A549 treated with ZK216348 at 1 μM for 4 hours (cell line): ENCODE measurements at places on chromosomes 1 and 21. TPM values are rescaled to one million over a fixed set of nuclear protein-coding genes. Genes with fewer than 3 reads are reported as not detected.

Gene RGS8
- total RNA-seq: not detected in 5 replicates

Gene LAMC1
- total RNA-seq: 100 to 126 TPM (median 119 TPM) in 5 replicates

Gene ACKR1
- total RNA-seq: not detected in 5 replicates

Gene TRIM67
- 0.11 to 0.22 TPM (median 0.18 TPM) in 5 replicates for total RNA-seq

Gene SUSD4
- total RNA-seq: 0.19 to 0.79 TPM (median 0.72 TPM) in 5 replicates
